GM04503 (cell line): ENCODE measurements at places on chromosomes 12 and 14.

DNA sequence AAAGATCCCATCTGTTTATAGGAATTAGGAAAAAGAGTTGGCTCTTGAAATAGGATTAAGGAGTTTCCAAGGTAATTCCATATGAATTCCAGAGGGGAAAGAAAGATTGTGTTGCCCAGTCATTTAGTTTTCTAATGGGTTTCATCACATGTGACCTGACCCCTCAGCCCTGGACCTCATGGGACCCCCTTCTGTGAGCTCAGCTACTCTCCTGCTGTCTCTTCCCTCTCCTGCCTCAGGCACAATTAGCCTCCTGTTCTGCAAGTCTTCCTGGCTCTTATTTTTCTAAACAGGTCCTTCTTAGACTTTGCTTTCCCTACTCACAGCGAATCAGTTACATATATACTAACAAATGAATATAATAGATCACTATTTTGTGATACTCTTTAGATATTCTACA, 237.7 kb downstream of the TRHDE start:
- no peak for DNase-seq

DNA sequence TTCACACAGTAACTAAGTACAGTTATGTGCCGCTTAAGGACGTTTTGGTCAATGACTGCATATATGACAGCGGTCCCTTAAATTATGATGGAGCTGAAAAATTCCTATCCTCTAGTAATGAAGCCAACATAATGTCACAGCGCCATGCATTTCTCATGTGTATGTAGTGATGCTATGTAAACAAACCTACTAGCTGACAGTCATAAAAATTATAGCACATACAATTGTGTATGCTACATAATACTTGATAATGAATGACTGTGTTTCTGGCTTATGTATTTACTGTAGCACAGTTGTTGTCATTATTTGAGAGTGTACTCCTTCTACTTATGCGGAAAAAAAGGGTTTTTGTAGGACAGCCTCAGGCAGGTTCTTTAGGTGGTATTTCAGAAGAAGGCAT, 99.7 kb downstream of the DACT1 start:
- no peak for DNase-seq

GRCh38 chr14:94314890-94315289, 8.2 kb downstream of the SERPINA6 start:
- no peak for DNase-seq

- peak; percentile 10 for DNase-seq
These were observed 344.1 kb upstream of the PDE3A start for GRCh38 chr12:20024194-20024593.

DNA sequence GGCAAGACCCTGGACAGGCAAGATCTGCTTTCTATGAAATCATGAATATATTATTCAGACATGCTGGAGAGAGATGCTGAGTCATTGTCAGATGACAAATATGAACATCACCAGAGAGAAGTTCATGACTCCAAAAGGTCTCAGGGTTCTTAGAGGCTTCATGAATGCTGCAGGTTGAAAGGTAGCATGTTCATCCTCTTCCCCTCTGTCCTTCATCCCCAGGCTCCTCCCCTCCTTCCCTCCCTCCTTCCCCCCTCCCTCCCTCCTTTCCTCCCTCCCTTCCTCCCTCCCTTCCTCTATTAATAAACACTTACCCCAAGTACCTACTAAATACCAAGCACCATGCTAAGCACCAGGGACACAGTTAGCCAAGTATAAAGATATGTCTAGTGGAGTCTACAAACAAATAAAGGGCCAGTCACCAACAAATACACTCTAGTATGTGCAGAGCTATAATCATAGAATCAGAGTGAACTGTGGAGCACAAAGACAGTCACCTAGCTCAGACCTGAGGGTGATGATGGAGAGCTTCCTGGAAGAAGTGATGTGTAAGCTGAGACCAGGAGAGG, 46.2 kb downstream of the RPH3A start:
- DNase-seq = no peak
